ENCODE measurements at places on chromosomes 13 and 19.

GRCh38 chr13:76769271-76769791 is 116.9 kb downstream of the KCTD12 start:
- H3K27me3 ChIP-seq, result no peaks in the 10 kb centered on the region
- H3K4me1 ChIP-seq, result no peaks in the 10 kb centered on the region

GRCh38 chr19:37304190-37304883 is 66.6 kb upstream of the ZNF527 start:
- no peak overlapping the region for H3K27ac ChIP-seq
- no peaks in the 10 kb centered on the region for H3K27me3 ChIP-seq
- H3K4me3 ChIP-seq, result peak overlapping the region; percentile 29
- peaks cover 1% of the 10 kb centered on the region for H3K36me3 ChIP-seq

GRCh38 chr13:40666933-40667621 is 636 bp upstream of the FOXO1 start:
- H3K36me3 ChIP-seq, result peaks cover 10% of the 10 kb centered on the region
- no peak for DNase-seq
- H3K4me1 ChIP-seq, result peaks cover 33% of the 10 kb centered on the region
- H3K27me3 ChIP-seq, result no peaks in the 10 kb centered on the region
- peak overlapping the region; percentile 84 for H3K27ac ChIP-seq

DNA sequence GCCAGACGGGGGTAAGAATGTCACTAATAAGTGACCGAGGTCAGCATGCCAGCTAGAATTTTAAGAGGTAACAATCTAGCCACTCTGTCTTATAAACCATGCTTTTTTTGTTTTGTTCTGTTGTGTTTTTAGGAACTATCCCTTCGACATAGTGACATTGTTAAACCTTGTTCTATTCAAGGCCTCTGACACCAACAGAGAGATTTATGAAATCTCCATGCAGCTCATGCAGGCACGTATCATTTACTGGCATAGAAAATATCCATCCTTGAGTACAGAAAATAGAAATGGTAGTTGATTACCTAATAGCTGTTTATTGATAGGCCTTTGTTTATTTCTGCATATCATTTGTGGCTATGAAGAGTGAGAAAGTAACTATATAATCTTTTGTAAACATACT is 113.4 kb downstream of the ZAR1L start:
- peaks cover 2% of the 10 kb centered on the region for H3K36me3 ChIP-seq
- no peak for DNase-seq
- no peaks in the 10 kb centered on the region for H3K4me1 ChIP-seq

GRCh38 chr19:51565583-51565982 is 5.5 kb upstream of the ZNF175 start:
- peaks cover 2% of the 10 kb centered on the region for H3K36me3 ChIP-seq
- no peak overlapping the region for H3K4me3 ChIP-seq
- no peak overlapping the region for H3K27ac ChIP-seq
- H3K27me3 ChIP-seq, result peaks cover 44% of the 10 kb centered on the region
- peaks cover 15% of the 10 kb centered on the region for H3K4me1 ChIP-seq

- H3K4me1 ChIP-seq, result peaks cover 16% of the 10 kb centered on the region
- no peaks in the 10 kb centered on the region for H3K36me3 ChIP-seq
- DNase-seq, result no peak
- H3K4me3 ChIP-seq, result no peak overlapping the region
- peaks cover 19% of the 10 kb centered on the region for H3K27me3 ChIP-seq
- H3K27ac ChIP-seq, result no peak overlapping the region
Measured at GRCh38 chr19:35042056-35042730, 672 bp downstream of the HPN start.

- no peaks in the 10 kb centered on the region for H3K27me3 ChIP-seq
- DNase-seq, result no peak
- no peaks in the 10 kb centered on the region for H3K4me1 ChIP-seq
- H3K36me3 ChIP-seq, result no peaks in the 10 kb centered on the region
- H3K4me3 ChIP-seq, result no peak overlapping the region
- no peak overlapping the region for H3K27ac ChIP-seq
Measured at GRCh38 chr13:38804536-38804935, 117.7 kb downstream of the FREM2 start.

DNA sequence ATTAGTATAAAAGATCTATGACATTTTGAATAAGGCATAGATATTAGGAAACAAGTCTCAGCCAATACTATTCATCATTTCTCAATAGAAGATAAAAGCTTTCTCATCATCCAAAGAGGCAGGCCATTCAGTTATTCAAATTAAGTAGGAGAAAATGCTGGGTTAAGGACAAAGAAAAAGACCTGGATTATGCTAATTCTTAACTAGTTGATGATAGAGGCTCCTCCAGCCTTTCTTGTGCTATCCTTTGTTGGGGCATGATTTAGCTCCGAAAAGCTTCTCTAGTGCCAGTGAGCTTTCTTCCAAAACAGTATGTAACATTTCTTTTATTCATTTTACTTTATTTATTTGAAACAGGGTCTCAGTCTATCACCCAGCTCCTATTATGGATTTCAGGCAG is 223.0 kb downstream of the DCLK1 start:
- no peaks in the 10 kb centered on the region for H3K27me3 ChIP-seq
- no peak overlapping the region for H3K27ac ChIP-seq
- H3K36me3 ChIP-seq, result no peaks in the 10 kb centered on the region
- no peak for DNase-seq

GRCh38 chr13:38758277-38758676 is 71.4 kb downstream of the FREM2 start:
- H3K36me3 ChIP-seq, result no peaks in the 10 kb centered on the region
- no peak for DNase-seq
- H3K4me1 ChIP-seq, result no peaks in the 10 kb centered on the region

- H3K27ac ChIP-seq, result no peak overlapping the region
- no peaks in the 10 kb centered on the region for H3K4me1 ChIP-seq
- H3K4me3 ChIP-seq, result no peak overlapping the region
- H3K36me3 ChIP-seq, result no peaks in the 10 kb centered on the region
Measured at GRCh38 chr19:16778796-16779411, 50.3 kb upstream of the SIN3B start.

DNA sequence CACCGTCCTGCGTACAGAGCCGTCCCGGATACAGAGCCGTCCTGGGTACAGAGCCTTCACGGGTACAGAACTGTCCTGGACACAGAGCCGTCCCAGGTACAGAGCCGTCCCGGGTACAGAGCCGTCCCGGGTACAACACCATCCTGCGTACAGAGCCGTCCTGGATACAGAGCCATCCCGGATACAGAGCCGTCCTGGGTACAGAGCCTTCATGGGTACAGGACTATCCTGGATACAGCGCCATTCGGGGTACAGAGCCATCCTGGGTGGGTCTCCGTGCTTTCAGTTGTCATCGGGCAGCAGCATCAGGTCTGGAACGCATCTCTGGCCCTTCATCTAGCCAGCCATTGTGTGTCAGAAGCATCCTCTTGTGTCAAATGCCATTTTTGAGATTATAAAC is 222.3 kb upstream of the SOX1 start:
- peaks cover 4% of the 10 kb centered on the region for H3K27me3 ChIP-seq
- no peak overlapping the region for H3K4me3 ChIP-seq
- DNase-seq, result no peak

DNA sequence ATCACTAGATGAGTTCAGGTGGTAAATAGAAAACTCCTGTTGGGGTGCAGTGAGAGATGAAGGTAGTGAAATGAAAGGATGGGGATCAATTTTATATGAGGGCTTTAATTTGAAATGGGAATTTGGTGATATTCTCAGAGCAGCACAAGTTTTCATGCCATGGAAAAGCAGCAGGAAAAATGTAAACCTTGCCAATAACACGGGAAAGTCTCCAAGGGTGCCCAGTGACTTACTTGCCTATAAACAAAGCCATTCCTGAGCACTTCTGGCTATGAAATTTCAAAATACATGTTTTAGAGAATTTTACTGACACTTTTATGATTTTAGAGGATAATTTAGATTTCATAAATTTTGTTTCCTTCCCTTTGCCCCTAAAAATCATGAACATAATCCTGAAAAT is 16.4 kb upstream of the FLT3 start:
- peaks cover 2% of the 10 kb centered on the region for H3K4me1 ChIP-seq
- H3K27ac ChIP-seq, result no peak overlapping the region
- no peaks in the 10 kb centered on the region for H3K36me3 ChIP-seq
- no peak overlapping the region for H3K4me3 ChIP-seq
- peaks cover 23% of the 10 kb centered on the region for H3K27me3 ChIP-seq
- no peak for DNase-seq

DNA sequence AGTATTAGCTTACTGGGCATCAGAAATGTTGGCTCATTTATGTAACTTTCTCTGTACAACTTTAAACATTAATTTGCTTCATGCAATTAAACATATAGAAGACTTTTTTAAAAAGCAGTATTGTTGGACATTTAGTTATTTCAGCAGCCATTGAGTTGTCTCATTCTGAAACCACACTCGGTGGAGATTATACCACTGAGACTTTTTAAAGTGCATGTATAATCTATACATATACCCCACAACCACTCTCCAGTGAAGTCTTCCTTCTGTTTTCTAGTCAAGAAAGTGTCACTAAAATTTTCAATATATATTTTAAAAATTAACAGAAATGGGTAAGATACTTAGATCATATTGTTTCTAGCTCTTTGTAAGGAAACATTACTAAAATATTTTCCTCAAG is 15.5 kb downstream of the SETDB2 start:
- no peaks in the 10 kb centered on the region for H3K27me3 ChIP-seq
- peaks cover 13% of the 10 kb centered on the region for H3K4me1 ChIP-seq
- peaks cover 41% of the 10 kb centered on the region for H3K36me3 ChIP-seq
- no peak for DNase-seq
- no peak overlapping the region for H3K27ac ChIP-seq

GRCh38 chr19:38234615-38235014 is 10.6 kb upstream of the DPF1 start:
- no peak overlapping the region for H3K27ac ChIP-seq
- H3K4me1 ChIP-seq, result peaks cover 10% of the 10 kb centered on the region
- H3K36me3 ChIP-seq, result no peaks in the 10 kb centered on the region
- no peak for DNase-seq

GRCh38 chr13:44404261-44405132 is 30.9 kb downstream of the SERP2 start:
- H3K36me3 ChIP-seq, result no peaks in the 10 kb centered on the region
- H3K27ac ChIP-seq, result no peak overlapping the region
- peaks cover 3% of the 10 kb centered on the region for H3K27me3 ChIP-seq
- no peak for DNase-seq
- no peak overlapping the region for H3K4me3 ChIP-seq

DNA sequence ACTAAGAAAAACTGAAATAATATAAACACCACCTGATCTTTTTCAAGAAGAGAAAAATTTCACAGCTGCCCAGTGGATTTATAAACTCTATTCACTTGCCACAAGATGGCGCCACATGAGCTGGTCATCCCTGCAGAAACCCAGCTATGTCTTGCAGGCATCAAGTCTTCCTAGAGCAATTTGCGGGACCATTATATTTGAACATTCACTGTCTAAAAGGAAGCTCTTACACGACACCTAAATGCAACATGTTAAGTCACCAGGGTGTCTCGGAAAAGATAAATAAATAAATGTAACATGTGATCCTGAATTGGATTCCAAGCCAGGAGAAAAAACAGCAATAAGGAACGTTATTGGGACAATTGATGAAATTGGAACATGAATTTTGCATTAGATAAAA is 20.3 kb upstream of the AKT2 start:
- H3K27ac ChIP-seq, result no peak overlapping the region
- H3K36me3 ChIP-seq, result no peaks in the 10 kb centered on the region
- no peaks in the 10 kb centered on the region for H3K27me3 ChIP-seq
- peak; percentile 56 for DNase-seq
- H3K4me1 ChIP-seq, result peaks cover 1% of the 10 kb centered on the region

DNA sequence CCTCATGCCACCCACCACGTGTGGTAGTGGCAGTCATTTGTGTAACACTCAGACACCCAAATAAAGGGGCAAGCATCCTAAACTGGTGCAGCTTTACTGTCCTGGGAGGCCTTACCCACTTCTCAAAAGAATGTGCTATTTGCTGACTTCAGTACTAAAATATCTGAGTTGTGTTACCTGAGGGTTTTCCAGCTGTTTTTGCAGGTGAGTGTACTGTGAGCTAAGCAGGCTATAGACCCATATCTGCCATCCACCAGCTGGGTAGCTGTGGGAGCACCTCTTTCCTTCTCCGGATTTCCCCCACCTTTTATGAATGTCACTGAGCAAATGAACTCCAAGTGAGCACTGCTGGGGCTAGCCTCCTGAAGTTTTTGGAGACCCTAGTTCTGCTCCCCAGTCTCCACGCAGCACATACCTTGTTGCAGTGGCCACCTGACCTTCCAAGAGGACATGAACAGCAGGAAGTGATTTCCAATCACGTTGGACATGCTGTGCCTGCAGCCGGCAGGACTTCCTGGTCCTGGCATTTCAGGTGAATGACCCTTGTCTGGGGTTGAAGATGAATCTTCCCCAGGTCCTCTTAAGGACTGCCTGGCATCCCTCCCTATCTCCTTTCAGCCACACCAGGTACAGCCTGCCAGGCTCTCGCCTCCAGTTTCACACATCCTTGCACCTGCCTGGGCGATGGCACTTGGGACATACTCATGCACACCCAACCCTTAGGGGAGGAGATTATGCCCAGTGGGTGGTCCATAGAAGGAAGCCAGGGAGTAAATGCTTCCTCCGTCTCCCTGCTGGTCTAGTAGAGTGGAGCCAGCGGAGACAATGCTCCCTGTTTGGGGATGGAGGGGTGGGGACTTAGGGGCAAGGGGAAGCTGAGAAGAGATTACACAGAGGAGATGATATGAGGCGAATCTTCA is 109.5 kb upstream of the SPATA13 start:
- H3K36me3 ChIP-seq, result peaks cover 2% of the 10 kb centered on the region
- H3K4me3 ChIP-seq, result no peak overlapping the region
- DNase-seq, result no peak
- H3K4me1 ChIP-seq, result peaks cover 4% of the 10 kb centered on the region
